Activated CD8-positive, alpha-beta T cell treated with anti-CD3 and anti-CD28 coated beads for 36 hours (primary cell): ENCODE measurements at places on chromosomes 16 and 17.

DNA sequence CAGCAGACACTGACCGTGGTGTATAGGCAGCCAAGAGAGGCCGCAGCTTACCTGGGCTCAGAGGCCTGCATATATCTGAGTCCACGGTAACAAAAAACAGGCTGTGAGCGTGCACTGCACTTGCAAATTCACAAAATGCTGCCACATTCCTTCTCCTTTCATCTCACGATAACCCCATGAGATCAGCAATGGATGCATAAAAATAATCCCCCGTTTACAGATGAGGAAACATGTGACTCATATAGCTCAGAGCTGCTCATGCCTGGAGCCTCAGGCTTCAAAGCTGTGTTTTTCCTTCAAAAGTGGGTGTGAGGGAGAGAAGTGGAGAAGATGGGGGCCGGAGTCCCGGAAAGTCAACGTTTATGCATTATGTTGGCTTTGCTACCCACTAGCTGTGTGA, 118.3 kb upstream of the FOXF1 start:
- H3K27me3 ChIP-seq, result peaks cover 3% of the 10 kb centered on the region
- H3K27ac ChIP-seq, result no peak overlapping the region
- no peak for DNase-seq
- H3K4me3 ChIP-seq, result no peak overlapping the region
- H3K36me3 ChIP-seq, result no peaks in the 10 kb centered on the region
- H3K4me1 ChIP-seq, result no peaks in the 10 kb centered on the region

DNA sequence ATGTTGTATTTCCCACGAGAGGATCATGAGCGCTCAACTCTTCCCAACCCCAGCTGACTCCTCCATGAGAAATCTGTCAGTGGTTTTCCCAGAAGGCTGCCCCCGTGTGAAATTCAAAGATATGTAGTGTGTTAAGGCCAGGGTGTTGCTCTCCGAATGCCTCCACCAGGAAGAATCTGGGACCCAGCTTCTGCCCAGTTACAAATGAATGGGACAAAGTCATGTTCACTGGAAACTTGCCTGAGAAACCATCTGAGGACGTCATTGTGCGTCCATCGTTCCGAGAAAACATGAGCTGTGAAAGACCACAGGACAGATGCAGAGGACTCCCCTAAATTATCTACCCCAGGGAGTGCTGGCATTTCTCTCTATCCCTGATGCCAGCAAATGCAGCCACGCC, 86.0 kb downstream of the AIPL1 start:
- H3K27ac ChIP-seq, result no peak overlapping the region
- H3K27me3 ChIP-seq, result peaks cover 13% of the 10 kb centered on the region
- no peaks in the 10 kb centered on the region for H3K4me1 ChIP-seq
- H3K4me3 ChIP-seq, result no peak overlapping the region

GRCh38 chr16:67528222-67528869, at the start of gene RIPOR1:
Gene RIPOR1, plus strand, starts transcription at chr16:67528829. Its CDS starts 9,618 bp downstream, at chr16:67538447.
- peak; percentile 43 for DNase-seq
- peak within 1 kb of the TSS; percentile 68 for H3K4me3 ChIP-seq
- peak within 1 kb of the TSS; percentile 5 for H3K27ac ChIP-seq
- H3K27me3 ChIP-seq, result peaks cover 25% of the 10 kb centered on the region

DNA sequence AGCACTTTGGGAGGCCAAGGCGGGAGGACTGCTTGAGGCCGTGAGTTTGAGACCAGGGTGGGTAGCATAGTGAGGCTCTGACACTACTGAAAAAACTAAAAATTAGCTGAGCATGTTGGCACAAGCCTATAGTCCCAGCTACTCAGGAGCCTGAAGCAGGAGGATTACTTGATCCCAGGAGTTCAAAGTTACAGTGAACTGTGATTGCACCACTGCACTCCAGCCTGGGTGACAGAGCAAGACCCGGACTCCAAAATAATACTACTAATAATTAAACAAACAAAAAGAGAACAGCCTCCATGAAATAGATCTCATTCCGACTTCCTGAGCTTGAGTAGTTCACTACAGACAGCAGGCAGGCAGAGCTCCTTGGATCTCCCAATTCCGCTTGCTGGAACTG, 2.7 kb upstream of the RBBP6 start:
- no peak overlapping the region for H3K4me3 ChIP-seq
- H3K27ac ChIP-seq, result no peak overlapping the region
- no peak for DNase-seq
- H3K36me3 ChIP-seq, result peaks cover 17% of the 10 kb centered on the region
- H3K27me3 ChIP-seq, result no peaks in the 10 kb centered on the region
- peaks cover 11% of the 10 kb centered on the region for H3K4me1 ChIP-seq

DNA sequence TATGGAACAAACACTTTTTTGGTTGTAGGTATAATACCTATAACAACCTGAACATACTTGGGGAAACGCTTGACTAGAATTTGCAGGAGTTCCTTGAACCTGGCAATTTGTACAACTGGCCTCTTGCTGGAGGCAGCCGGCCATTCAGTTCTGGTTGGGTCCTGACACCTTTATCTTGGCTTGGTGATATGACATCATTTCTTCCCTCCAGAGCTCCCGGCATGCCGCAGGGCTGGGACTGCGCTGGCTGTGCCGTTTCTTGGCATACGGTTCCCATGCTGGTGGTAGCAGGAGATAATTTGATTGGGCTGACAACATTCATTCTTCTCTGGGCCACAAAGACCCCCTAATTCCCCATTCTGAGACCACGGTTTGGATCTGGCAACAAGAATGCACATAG, 87.5 kb downstream of the ASIC2 start:
- no peak for DNase-seq
- H3K4me3 ChIP-seq, result no peak overlapping the region
- H3K27ac ChIP-seq, result no peak overlapping the region
- no peaks in the 10 kb centered on the region for H3K4me1 ChIP-seq
- H3K27me3 ChIP-seq, result peaks cover 9% of the 10 kb centered on the region

- H3K4me1 ChIP-seq, result no peaks in the 10 kb centered on the region
- DNase-seq, result no peak
- no peaks in the 10 kb centered on the region for H3K36me3 ChIP-seq
- H3K27ac ChIP-seq, result no peak overlapping the region
These were observed 4.6 kb downstream of the CD300LB start for GRCh38 chr17:74526681-74527080.

- DNase-seq, result peak; percentile 83
- H3K4me1 ChIP-seq, result peaks cover 17% of the 10 kb centered on the region
- peak overlapping the region; percentile 89 for H3K27ac ChIP-seq
- peak overlapping the region; percentile 32 for H3K4me3 ChIP-seq
- H3K36me3 ChIP-seq, result peaks cover 25% of the 10 kb centered on the region
These were observed 8.2 kb downstream of the NMRAL1 start for GRCh38 chr16:4465977-4466779.

DNA sequence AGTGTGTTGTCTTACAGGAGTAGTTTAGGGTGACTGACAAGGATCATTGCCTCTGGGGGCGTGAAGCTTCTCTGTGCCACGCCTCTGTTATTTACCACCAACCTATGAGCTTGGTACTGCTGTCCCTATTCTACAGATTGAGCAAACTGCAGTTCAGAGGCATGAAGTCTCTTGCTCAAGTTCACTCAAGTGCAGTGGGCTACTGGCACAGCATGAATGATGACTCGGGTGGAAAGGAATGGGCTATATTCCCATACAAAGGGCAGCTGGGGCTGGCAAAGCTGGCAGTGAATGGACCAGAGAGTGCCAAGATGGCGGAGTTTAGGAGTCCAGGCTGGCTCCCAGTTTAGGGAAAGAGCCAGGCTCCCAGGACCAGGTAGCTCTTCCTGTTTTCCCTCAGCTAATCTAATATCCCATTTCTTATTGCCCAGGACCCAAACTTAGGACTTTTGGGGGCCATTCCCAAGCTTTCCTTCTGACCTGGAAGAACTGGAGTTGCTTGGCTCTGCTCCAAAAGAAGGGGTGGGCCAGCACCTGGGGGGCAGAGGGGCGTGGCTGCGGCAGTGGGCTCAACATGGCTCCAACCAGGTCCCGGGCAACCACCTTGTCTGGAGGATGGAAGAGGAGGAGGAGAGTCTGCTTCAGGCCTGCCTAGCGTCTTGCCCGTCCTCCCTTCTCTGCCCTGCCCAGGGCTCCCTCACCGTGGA, 12.9 kb downstream of the PLK1 start:
- DNase-seq, result no peak
- peaks cover 32% of the 10 kb centered on the region for H3K36me3 ChIP-seq
- no peak overlapping the region for H3K4me3 ChIP-seq
- H3K27me3 ChIP-seq, result peaks cover 7% of the 10 kb centered on the region

DNA sequence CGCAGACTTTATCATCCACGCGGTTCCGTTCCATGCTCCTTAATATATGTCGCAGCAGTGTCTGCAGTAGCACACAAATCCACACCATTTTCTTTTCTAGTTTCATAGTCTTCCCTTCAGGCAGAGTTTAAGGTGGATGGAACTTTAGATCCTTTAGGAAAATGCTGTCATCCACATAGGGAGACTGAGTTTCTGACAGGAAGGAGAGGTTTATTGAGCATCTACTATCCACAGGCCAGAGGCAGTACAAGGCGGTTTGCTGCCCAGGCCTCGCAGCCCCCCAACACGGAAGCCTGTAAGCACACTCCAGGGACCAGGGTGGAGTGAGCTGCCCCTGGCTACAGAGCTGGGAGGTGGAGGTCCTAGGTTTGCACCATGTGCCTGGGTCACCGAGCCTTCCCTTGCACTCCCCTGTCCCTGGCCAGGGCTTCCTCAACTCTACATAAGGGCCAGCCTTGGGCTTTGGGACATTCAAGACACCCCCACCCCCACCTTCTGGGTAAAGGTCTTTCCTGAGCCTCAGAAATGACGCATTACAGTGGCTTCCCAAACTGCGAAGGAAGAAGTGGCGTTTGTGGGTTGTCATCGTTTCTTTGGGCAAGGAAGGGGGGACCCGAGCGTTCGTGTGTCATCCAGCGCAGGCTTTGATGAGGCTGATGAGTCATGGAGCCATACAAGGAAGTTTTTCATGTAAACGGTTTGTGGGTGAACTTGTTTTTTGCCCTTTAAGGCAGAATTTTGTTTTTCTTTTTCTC, 146.5 kb upstream of the PLCG2 start:
- H3K4me3 ChIP-seq, result peak overlapping the region; percentile 57
- H3K4me1 ChIP-seq, result peaks cover 69% of the 10 kb centered on the region

DNA sequence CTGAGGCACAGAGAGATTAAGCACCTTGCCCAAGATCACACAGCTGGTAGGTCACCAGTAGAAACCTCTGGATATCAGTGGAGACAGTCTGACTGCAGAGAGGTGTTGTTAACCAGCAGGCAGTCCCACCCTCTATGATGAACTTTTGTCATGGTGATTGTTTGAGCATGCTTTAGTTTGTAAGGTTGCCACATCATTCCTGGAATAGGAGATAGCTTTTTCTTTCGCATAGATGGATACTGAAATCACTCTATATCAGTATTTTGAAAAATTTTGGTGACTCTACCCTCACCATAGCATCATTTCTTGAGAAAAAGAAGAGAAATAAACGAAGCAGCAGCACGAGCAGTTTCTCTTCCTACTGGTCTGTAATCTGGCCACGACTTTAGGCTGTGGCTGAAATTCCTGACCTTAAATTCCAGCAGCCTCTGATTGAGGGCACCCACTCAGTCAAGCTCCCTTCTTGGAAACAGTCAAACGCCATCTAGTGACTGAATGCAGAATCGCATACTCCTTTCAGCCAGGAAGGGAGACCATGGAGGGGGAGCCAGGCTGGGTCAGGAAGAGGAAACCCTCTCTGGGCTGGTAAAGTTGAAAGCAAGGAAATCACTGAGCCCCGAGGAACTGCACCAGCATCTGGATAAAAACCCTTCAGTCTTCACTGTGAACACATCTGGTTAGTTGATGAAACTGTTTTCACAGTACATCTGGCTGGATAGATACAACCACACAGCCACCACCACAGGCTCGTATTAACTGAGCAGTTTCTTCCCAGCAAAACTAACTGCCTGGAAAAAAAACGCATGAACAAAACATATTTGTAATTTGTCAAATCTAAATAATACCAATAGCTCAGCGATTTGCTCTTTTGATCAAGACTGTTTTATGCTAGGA, 108.5 kb upstream of the XYLT1 start:
- no peak overlapping the region for H3K4me3 ChIP-seq
- H3K36me3 ChIP-seq, result no peaks in the 10 kb centered on the region
- DNase-seq, result peak; percentile 71
- H3K27ac ChIP-seq, result no peak overlapping the region
- peaks cover 2% of the 10 kb centered on the region for H3K27me3 ChIP-seq

DNA sequence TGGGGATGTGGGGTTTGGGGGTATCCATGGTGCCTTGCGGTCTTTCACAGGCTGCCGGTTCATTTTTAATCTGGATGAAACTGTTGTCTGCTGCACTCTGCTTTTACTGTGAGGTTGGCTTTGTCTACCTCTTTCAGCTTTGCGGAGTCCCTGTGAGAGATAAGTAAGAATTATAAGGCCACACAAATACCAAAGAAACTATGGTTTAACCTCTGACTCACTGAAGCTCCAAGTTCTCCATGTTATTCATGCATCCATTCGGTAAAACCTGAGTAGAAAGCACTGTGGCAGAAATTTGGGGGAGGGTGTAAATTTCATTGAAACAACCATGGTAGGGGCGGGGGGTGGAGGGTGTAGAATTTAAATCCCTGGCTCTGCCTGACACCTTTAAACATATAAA, 30.5 kb downstream of the KIAA0753 start:
- no peak for DNase-seq
- H3K27ac ChIP-seq, result no peak overlapping the region
- peaks cover 41% of the 10 kb centered on the region for H3K36me3 ChIP-seq
- peaks cover 4% of the 10 kb centered on the region for H3K4me1 ChIP-seq
- H3K4me3 ChIP-seq, result no peak overlapping the region

DNA sequence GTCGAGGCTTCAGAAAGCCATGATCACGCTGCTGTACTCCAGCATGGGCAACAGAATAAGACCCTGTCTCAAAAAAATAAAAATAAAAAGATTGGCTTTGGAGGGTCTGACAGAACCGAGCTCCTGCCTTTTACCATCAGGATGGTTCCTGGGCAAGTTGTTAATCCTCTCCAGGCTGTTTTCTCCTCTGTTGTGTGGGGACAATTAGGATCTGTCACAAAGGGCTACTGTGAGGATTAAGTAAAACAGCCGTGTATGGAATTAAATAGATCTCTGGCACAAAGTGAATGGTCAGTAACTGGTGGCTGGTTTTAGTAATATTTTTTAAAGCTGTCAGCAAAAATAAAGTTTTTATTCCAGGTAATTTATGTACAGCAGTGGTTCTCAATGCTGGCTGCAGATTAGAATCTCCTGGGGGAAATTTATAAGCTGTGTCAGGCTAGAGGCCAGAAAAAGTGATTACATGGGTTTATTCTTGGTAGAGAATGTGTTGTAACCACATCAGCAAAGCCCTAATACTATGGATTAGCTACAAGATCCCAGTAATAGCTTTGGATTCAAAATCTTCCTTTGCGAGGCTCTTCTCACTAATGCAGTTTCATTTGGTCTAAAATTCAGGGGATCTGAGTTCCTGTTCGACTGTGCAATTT, 47.2 kb downstream of the GPRC5B start:
- H3K36me3 ChIP-seq, result no peaks in the 10 kb centered on the region
- no peak overlapping the region for H3K27ac ChIP-seq
- H3K4me3 ChIP-seq, result no peak overlapping the region

GRCh38 chr17:45070001-45070400, 8.9 kb downstream of the NMT1 start:
- H3K27me3 ChIP-seq, result no peaks in the 10 kb centered on the region
- H3K4me3 ChIP-seq, result no peak overlapping the region
- H3K27ac ChIP-seq, result no peak overlapping the region
- H3K36me3 ChIP-seq, result peaks cover 34% of the 10 kb centered on the region
